ENCODE measurements at places on chromosomes 6 and 20. TPM values are rescaled to one million over a fixed set of nuclear protein-coding genes. Genes with fewer than 3 reads are reported as not detected.

DNA sequence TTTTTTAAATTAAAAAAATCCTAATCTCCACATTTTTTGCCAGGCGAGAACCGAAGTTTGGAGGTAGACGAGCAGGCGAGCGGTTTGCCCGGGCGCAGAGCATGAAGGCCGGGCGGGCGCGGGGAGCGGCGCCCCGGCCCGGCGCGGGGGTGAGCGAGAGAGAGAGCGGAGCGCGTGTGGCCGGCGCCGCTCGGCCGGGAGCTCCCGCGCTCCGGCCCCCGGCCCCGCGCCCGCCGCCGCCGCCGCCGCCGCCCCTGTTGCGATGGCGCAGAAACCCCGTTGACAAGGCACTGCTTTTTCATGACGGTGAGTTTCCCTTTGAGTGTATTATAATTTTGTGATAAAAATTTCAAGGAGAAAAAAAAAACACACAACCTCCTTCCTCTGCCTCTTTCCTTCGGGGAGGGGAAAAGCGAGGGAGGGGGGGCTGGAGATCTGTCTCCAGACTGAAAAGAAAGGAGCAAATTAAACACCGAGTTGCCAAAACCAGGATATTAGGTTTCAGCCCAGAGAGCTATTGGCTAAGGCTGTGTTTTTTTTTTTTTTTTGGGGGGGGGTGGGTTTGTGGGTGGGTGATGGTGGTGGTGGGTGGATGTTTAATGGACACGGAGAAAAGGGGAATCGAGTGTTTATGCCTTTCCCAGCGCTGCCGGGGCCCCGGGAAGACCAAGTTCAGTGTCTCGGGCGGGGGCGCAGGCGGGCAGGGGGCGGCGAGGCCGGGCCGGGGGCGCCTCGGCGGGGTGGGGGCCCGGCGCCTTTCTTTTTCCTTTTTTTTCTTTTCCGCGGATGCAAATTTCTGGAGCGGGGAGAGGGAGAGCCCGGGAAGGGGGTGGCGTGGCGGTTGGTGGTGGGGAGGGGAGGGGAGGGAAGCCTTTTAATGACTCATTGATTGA, at the start of gene BICRAL:
Gene BICRAL, plus strand, starts transcription at position 257 of the 893 bp plus-strand sequence. CDS start 39,971 bp downstream, outside the sequence.
- H3K27me3 ChIP-seq = no peaks in the 10 kb centered on the region
- peak within 1 kb of the TSS; percentile 82 for H3K4me3 ChIP-seq
- no peaks in the 10 kb centered on the region for H3K4me1 ChIP-seq
- H3K36me3 ChIP-seq = no peaks in the 10 kb centered on the region
- no peak for DNase-seq
- H3K27ac ChIP-seq = peak within 1 kb of the TSS; percentile 98

GRCh38 chr6:96522465-96523009, 931 bp downstream of the UFL1 start:
- peak overlapping the region; percentile 89 for H3K4me3 ChIP-seq
- no peaks in the 10 kb centered on the region for H3K27me3 ChIP-seq
- peak overlapping the region; percentile 95 for H3K27ac ChIP-seq
- H3K36me3 ChIP-seq = peaks cover 3% of the 10 kb centered on the region
- peaks cover 7% of the 10 kb centered on the region for H3K4me1 ChIP-seq
- DNase-seq = no peak

The HCK gene
- total RNA-seq = 0.82 TPM

The KIAA1586 gene
- 22.8 TPM for total RNA-seq

GRCh38 chr6:13923527-13924145, 1.1 kb upstream of the RNF182 start:
- peak overlapping the region; percentile 84 for H3K4me3 ChIP-seq
- DNase-seq = no peak
- no peaks in the 10 kb centered on the region for H3K27me3 ChIP-seq
- H3K27ac ChIP-seq = 0 out of 2 replicates have a peak overlapping the region, but pooled peaks have one; percentile 6
- no peaks in the 10 kb centered on the region for H3K36me3 ChIP-seq

- DNase-seq = no peak
- H3K27me3 ChIP-seq = no peaks in the 10 kb centered on the region
- no peaks in the 10 kb centered on the region for H3K36me3 ChIP-seq
- H3K4me3 ChIP-seq = no peak overlapping the region
- no peaks in the 10 kb centered on the region for H3K4me1 ChIP-seq
- no peak overlapping the region for H3K27ac ChIP-seq
Observed at GRCh38 chr6:148294059-148294458, 48.6 kb upstream of the SASH1 start.

DNA sequence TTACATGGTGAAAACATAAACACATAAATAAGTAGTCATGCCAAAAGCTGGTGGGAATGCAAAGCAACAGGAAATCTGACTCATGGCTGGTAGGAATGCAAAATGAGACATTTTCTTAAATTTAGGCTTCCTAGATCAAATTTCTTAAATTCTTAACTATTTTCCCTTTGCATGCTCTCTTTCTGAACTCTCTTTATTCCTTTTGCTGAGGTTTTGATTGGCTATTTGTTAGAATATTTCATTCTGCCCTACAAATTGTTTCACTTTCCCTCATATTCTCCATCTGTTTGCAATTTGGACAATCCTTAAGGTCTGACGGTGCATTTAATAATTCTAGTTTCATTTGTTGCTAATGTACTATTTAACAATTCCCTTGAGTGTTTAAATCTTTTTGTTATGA, 437.5 kb upstream of the RGS17 start:
- H3K27me3 ChIP-seq = no peaks in the 10 kb centered on the region
- no peak for DNase-seq
- H3K27ac ChIP-seq = no peak overlapping the region
- no peaks in the 10 kb centered on the region for H3K4me1 ChIP-seq
- no peak overlapping the region for H3K4me3 ChIP-seq

DNA sequence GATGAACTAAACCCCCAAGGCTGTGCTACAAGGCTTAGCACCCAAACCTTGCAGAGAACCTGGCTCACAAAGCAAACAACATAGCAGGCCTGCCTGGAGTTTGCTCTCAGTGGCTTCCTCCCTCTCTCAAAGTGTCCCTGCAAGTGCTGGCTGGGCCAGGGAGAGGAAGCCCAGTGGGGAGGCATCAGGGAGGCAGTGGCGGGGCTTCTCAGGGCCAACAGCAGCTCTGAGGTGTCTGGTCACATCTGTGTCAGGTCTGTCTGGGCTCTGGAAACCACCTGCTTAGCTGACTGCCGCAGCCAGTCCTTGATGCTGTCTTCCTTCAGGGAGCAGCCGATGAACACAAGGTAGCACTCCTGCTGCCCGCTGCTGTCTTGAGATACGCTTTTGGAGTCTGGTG, 16.7 kb upstream of the SLC4A11 start:
- no peaks in the 10 kb centered on the region for H3K36me3 ChIP-seq
- H3K27me3 ChIP-seq = no peaks in the 10 kb centered on the region
- no peaks in the 10 kb centered on the region for H3K4me1 ChIP-seq
- DNase-seq = no peak
- H3K4me3 ChIP-seq = no peak overlapping the region

GRCh38 chr6:138196122-138196738, 22.1 kb downstream of the PBOV1 start:
- no peak overlapping the region for H3K4me3 ChIP-seq
- H3K27me3 ChIP-seq = no peaks in the 10 kb centered on the region

- DNase-seq = no peak
- no peaks in the 10 kb centered on the region for H3K36me3 ChIP-seq
- no peaks in the 10 kb centered on the region for H3K27me3 ChIP-seq
Observed at GRCh38 chr20:38167851-38168760, 3.0 kb upstream of the TGM2 start.

The BNIP5 gene
- total RNA-seq = not detected

The FAM217A gene
- total RNA-seq = not detected
